ENCODE measurements at places on chromosomes 3 and 15.

DNA sequence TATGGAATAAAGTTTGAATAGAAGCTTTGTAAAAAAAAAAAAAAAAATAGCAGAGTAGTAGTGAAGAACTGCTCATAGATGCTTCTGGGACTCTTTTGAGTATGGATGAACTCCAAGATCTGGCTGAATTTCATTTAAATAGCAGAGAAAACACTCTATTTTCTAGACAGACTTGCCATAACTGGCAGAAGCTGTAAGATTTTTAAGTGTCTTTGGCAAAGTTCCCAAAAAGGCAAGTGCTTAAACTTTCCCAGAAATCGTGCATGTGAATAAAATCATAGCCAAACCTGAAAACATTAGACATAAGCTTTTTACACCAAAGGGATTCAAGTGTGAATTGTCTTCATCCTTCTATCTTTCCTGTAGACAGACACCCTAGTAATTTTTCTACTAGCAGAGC, 110.3 kb upstream of the MITF start:
- DNase-seq = no peak

- DNase-seq = no peak
Observed at GRCh38 chr15:96817900-96818299, 487.4 kb downstream of the NR2F2 start.

DNA sequence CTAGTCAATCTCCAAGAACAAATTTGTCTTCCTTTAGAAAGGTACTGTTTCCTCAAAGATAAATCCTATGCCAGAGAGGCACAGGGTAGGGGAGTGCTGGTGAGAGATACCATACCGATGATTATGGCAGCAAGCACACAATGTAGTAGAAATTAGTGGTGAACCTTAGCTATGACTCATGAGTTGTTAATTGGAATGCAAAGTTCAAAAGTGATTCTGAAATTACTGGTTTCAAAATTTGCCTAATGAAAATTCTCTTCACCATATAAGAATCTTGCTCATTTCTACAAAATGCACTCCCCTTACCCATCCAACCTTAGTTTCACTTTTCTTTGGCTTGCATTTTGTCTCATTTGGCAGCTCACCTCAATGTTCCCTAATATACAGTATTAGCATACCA, 139.5 kb upstream of the SLC2A2 start:
- no peak for DNase-seq

- DNase-seq = no peak
Observed at GRCh38 chr15:96338074-96338765, 7.7 kb downstream of the NR2F2 start.

- no peak for DNase-seq
Observed at GRCh38 chr3:159045279-159045885, 243.5 kb downstream of the MFSD1 start.

DNA sequence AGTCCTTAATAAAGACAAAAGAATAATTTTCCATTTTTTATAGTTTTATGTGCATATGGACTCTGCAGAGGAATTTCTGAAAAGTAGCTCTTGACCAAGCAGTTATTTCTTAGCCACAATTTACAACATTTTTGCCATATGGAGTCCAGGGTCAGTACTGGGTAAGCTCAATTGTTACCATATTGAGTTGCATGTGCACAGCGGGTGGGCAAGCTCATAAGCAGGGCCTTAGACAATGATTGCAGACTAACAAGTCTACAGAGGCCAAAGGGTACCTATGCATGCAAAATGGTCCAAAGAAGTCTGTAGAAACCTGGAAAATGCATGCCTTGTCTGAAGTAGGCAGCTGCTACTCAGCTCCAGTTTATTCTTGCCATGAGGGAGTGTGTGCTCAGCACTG, 19.0 kb upstream of the ARHGEF26 start:
- no peak for DNase-seq

GRCh38 chr3:70064194-70064779, 64.8 kb downstream of the SAMMSON start:
- DNase-seq = no peak

DNA sequence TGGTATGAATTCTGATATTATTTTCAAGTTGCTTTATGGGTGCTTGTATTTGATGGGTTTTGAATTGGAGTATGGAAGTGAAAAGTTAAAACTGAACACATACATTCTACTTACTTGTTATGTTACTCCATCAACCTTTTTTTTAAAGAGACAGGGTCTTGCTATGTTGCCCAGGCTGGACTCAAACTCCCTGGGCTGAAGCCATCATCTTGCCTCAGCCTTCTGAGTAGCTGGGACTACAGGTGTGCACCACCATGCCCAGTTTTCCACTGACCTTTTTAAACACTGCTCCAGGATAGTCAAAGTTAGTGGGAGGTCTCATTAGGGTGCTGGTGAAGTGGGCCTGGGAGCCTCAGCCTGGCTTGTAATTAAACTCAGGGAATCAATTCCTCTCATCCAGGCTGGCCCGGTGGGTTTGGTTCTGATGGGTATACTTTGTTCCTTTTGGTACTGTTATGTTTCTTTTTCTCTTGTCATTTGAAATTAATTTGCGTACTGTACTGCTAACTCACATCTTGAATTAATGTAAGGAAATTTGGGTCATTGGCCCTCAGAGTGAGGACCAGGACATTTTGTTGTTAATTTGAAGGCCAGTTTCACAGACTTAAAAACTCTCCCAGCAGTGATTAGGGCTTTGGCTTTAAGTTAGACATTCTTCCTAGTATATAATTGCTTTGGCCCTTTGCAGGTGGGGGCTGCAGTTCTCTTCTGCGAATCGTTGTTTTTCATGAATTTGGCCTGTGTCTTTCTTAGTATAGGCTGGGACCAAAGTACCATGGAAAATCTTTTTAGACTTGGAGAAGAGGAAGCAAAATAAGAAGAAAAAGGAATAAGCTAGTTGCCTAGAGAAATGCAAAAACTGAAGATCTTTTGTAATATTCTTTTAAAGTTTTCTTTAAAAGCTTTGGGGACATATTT, 66.9 kb downstream of the FNDC3B start:
- DNase-seq = no peak

DNA sequence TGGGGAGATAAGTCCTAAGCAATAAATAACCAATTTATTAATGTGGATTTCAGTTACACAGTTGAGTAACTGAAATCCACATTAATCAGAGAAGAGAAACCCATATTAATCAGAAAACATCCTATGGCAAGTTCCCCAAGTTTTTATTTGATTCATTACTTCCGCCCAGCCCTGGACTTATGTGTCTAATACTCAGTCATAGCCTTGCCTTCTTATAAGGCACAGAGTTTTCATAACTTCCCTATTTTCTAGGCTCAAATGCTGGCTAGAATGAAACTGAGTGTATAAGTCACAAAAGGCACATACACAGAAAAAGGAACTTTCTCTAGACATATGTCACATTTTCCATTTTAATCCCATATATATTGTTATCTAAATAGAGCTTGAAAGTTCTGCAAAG, 28.8 kb downstream of the CD47 start:
- no peak for DNase-seq

DNA sequence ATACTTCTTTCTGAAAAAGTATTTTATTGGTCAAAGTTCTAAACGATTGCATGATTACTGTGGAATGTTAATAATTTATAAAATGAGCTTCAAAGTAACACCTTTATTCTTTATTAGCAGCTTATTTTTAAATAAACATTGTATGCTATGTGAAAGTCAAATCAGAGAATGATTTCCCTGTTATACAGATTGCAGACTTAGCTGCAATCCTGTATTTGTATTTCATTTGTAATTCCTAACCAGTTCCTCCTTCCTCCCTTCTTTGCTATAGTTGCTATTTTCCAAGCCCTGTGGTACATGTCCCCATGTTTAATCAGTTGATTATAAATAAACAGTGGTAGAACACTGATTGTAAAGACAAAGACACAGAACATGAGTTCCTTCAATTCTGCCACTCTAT, 42.4 kb upstream of the C15orf39 start:
- no peak for DNase-seq

DNA sequence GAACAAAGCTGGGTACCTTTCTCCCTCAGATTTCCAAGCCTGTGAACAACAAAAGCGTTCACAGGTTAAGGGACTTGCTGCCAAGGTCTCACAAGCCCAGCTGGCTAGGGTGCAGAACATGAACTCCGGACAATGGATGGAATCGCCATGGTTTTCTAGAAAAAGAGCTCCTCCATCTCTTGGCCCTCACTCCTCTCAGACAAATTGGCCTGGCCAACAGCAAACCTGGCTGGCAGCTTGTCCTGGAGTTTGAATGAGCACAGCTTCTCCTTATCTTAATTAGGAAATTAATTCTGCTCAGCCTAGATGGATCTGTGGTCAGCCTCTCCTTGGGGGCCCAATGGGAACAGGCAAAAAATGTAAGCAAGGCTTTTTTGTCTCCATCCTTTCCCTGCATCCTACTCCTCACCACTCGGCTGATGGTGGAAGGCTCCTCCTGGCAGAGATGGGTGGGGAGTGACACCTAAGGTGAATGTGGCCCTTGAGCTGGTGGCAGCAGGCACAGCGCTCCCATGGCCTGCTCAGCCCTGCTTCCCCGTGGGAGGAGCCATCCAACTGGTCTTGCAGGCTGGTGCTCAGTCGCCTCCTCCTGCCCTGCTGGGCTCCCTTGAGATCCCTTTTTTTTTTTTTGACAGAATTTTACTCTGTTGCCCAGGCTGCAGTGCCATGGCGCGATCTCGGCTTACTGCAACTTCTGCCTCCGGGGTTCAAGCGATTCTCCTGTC, 5.8 kb downstream of the KLHL25 start:
- no peak for DNase-seq

- no peak for DNase-seq
Observed at GRCh38 chr3:195394024-195394423, 48.8 kb downstream of the ACAP2 start.

DNA sequence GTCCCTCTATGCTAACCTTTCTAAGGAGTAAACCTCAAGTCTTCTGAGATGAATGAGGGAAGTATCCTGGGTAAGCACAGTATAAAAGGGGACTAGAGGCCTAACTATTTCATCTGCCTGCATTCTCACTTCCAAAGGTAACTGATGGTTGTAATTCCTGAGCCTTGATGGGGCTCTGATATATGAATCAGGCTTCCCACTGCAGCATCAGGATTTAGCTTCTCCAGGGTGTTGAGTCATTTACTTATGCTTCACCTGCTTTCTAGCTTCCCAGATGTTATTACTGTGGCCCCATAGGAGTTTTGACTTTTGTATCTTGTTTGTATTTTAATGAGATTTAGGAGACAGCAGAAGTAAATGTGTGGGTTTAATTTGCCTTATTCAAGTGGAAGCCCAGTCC, 207.3 kb upstream of the EIF1B start:
- DNase-seq = no peak

DNA sequence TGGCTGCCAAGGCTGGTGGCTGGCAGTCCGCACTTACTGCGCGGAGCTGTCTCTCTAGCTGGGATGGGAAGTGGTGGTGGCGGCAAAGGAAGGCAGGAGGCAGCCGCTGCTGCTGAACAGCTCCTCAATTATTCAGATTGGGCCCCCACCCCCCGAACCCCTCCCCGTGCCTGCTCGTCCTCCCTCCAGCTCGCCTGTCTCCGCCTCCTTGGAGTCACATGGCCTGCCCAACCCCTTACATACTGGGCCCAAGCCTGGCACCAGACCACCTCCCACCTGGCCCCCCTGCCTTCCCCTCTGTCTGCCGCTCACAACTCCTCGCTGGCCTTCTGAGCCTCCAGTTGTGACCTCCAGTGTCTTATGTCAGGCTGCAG, at the start of gene SLC7A14:
Gene SLC7A14, minus strand, starts transcription at position 139 of the 374 bp plus-strand sequence. CDS start 59,139 bp downstream, outside the sequence.
- DNase-seq = no peak

- DNase-seq = no peak
Observed at GRCh38 chr3:60140160-60140559, 1090.3 kb upstream of the CFAP20DC start.

DNA sequence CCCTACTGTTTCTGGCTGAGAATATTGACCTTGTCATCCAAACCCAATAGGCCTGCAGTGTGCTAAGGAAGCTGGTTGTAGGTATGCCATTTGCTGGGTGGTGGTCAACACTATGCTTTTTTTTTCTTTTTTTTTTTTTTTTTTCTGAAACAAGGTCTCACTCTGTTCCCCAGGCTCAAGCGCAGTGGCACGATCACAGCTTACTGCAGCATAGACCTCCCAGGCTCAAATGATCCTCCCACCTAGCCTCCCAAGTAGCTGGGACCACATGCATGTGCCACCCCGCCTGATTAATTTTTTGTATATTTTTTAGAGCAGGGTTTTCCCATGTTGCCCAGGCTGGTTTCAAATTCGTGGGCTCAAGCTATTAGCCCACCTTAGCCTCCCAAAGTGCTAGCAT, 35.7 kb upstream of the RHO start:
- DNase-seq = no peak

DNA sequence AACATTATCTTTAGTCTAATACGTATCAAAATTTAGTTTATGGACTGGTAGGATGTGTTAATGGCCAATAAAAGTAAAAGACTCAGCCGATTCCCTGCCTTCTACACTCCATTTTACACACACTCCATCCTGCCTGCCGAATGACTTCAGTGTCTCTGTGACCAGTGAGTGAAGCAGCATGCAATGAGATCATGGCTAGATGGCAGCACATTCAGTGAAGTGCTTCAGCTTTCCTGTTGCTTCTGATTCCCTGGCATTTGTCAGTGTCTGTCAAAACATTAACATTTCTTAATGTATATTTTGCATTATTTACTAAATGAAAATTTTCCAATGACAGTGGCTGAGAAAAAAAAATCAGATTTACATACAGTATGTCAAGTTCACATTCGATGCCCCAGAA, 412.0 kb downstream of the FHIT start:
- DNase-seq = no peak

DNA sequence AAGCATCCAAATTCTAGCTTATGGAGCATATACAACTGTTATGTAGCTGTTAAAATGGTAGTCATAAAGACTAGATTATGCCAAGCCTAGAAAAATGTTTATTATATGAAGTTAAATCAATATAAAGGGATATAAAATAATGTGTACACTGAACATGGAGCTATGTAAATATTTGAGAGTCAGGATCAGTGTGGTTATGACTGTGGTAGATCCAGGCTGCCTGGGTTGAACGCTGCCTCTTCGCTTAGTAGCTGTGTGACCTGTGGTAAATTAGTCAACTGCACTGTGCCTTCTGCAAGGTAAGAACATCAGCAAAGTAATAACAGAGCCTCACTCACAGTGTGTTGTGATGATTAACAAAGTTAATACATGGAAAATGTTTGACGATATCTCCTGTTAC, 212.2 kb downstream of the RBMS3 start:
- DNase-seq = no peak

DNA sequence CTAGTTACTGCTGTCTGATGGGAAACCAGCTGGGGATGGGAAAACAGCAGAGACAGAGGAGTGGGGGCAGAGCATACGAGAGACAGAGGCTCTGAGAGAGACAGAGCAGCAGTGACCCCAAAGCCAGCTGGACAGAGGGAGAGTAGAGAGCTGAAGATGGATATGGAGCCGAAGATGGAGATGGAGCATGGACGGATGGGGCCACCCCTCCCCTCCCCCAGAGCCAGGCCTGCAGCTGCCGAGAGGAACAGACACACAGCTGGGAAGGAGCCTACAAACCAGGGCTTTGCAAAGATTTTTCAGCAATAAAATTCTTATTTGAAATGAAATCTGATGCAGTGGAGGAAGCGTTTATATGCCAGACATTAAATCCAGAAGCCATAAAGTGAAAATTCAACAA, 167.6 kb upstream of the LINGO1 start:
- no peak for DNase-seq

DNA sequence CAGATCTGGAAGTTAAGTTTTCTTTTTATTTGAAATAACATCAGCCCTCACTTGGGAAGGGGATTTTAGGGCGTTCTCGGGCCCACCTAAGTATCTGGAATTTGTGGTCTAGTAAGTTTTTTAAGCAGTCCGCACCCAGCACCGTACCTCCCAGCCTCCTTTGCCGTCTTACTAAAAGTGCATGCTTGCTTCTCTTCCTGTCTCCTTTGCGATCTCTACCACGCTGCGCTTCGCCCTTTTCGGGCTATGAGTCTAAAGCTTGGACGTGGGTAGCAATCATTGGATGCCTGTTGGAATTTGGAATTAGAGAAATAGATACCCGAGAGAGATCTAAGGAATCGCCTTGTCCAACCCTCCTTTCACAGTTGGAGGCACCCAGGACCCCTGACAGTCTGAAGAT, 1.1 kb downstream of the THSD4 start:
- no peak for DNase-seq
